ENCODE measurements at places on chromosomes 2 and 18.
A peak's percentile ranks its signal among the peaks of the same experiment; 100 is the strongest.

- DNase-seq = no peak
These were observed 17.4 kb downstream of the TRPM8 start for GRCh38 chr2:233934524-233934923.

GRCh38 chr2:24228470-24228869 lies 53.6 kb downstream of the FAM228A start:
- DNase-seq = no peak

GRCh38 chr2:172129404-172129803 lies 26.7 kb upstream of the DLX2 start:
- DNase-seq = no peak

GRCh38 chr18:2441544-2441943 lies 129.8 kb downstream of the METTL4 start:
- DNase-seq = peak; percentile 65

DNA sequence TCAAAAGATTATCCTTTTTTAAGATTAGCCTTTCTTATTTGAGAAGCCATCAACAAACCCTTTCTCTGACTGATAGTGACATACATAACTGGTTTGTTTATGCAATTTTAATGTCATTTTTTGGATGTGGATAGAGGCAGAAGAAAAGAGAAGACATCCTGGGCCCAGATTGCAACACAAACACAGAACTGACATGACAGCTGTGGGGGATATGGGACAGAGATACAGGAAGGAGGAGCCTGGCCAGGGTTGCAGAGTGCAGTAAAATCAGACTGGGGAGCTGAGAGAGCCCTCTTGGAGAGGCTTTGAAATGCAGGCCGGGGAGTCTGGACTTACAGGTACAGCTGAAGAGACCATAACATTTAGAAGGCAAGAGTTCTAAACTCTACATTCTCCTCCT lies 65.1 kb downstream of the SIGLEC15 start:
- no peak for DNase-seq

GRCh38 chr2:142082368-142082767 lies 48.4 kb downstream of the LRP1B start:
- DNase-seq = no peak

- peak; percentile 64 for DNase-seq
These were observed 141.5 kb upstream of the FIGN start for GRCh38 chr2:163877316-163877715.

DNA sequence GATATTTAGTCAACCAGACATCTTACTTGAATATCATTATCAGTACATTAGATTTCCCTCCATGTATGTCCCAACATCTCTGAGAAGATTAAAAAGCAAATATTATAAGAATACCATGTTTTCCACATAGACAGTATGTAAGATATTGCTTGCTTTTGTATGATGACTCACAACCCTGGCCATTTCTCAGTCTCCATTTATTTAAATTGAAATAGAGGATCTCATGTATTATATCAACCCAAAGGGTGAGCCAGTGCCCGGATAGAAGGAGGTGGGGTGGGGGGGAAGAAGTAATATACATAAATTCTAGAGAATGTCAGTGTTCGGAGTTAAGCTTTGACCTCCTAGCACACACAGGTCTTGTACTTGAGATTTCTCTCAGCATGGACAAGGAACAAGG lies 109.6 kb downstream of the KYNU start:
- no peak for DNase-seq

DNA sequence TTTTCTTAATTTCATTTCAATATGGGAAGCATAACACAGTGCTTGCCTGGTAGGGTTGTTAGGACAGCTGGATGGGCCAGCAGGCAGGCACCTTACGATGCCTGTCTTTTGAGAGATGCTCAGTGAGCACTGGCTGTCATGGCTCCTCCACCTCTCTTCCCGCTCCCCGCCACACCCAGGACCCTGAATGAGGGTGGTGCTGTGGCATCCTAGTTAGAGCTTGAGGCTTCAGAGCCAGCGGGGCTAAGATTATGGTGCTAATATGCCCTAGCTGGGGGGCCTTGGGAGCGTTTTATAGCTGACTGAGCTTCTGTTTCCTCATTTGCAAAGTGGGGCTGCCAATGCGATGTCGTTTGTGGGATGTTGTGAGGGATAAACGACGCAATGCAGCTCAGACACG lies 37.7 kb downstream of the ASB1 start:
- DNase-seq = no peak

GRCh38 chr2:40434731-40435271 lies 17.1 kb downstream of the SLC8A1 start:
- DNase-seq = peak; percentile 90

GRCh38 chr2:84306361-84306760 lies 152.7 kb downstream of the SUCLG1 start:
- DNase-seq = no peak

DNA sequence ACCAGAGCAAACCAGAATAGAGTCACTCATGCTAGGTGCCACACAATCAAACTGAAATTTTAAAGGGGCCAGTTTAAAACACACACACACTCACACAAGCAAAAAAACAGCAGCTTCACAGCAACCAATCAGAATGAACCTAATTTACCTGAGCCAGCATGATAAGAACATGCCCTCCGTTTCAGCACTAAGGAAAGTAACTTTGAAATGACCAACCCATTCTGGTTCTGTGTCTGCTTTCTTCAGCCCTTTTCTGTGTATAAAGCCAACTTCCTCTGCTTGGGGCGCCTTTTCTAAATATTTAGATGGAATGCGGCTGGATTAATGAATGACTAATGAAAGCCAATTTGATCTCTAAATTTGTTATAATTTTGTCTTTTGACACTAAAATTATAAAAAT lies 629.1 kb downstream of the ZEB2 start:
- DNase-seq = no peak

- DNase-seq = peak; percentile 16
These were observed 294.4 kb upstream of the PIK3C3 start for GRCh38 chr18:41660654-41661053.

DNA sequence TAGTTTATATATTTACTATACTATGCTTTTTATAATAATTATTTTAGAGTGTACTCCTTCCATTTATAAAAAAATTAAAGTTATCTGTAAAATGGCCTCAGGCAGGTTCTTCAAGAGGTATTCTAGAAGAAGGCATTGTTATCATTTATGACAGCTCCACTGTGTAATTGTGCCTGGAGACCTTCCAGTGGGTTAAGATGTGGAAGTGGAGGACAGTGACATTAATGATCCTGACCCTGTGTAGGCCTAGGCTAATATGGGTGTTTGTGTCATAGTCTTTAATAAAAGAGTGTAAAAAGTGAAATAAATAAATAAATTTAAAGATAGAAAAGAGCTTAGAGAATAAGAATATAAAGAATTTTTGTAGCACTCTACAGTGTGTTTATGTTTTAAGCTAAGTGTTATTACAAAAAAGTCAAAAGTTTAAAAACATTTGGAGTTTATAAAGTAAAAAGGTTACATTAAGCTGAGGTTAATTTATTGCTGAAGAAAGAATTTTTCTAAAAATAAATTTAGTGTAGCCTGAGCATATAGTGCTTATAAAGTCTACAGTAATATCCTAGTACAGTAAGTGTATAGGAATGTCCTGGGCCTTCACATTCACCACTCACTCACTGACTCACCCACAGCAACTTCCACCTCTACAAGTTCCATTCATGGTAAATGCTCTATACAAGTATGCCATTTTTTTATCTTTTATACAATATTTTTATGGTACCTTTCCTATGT lies 190.0 kb upstream of the SESTD1 start:
- peak; percentile 95 for DNase-seq

GRCh38 chr2:85852937-85853498 lies 35.8 kb downstream of the ST3GAL5 start:
- no peak for DNase-seq

DNA sequence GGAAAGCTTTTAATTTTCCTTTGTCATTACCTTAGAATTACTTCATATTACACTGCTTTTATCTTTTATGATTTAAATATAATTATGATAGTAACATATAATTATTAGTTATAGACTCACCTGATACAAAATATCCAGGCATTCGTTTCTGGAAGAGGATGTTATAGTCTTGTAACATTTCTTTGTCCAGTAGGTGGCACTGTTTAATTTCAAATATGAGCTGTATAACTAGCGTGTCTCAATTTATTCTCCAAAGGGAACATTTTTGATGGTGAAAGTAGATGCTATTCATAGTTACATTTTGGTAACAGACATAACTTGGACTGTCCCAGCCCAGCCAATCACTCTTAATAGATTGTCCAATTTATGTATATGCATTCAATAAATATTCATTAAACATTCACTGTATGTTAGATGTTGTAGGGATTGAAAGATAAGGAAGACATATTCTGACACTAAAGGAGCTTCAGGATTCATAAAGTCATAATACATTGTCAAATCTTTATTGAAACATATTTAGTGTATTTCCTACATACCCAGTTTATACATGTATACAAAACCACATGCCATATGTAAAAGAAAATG lies 19.2 kb downstream of the DAW1 start:
- no peak for DNase-seq

GRCh38 chr2:25374827-25375226 lies 33.1 kb upstream of the DNMT3A start:
- DNase-seq = no peak

DNA sequence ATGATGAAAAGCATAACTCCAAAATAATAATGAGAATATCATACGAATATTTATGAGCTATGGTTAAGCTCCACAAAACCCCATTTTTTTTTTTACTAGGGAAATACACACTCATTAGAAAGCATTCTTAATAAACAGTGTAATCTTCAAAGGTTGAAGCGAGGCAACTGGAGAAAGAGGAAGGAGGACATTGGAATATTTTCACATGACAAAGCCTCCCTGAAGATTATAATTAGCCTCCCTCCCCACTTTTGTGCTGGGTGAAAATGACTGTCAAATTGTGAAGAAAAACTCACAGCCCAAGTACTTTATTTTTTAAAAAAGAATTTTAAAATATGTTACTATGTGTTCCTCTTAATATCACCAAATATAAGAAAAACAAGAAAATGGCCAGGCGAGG lies 64.1 kb upstream of the NFU1 start:
- no peak for DNase-seq

- DNase-seq = no peak
These were observed 680.5 kb downstream of the ZEB2 start for GRCh38 chr2:143839456-143839855.

DNA sequence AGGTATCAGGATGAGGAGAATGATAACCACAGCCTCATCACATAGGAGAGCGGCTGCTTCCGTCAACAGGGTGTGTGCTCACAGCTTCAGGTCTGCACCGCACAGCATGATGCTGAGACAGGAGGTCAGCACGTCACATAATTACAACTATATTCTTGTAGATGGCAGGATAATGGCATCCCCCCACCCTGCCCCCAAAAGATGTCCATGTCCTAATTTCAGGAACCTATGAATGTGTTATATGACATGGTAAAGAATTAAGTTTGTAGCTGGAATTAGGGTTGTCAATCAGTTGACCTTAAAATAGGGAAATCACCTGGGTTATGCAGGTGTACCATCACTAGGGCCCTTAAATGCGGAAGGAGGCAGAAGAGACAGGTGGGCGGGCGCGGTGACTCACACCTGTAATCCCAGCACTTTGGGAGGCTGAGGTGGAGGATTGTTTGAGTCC lies 73.9 kb downstream of the ARL4C start:
- DNase-seq = peak; percentile 45

DNA sequence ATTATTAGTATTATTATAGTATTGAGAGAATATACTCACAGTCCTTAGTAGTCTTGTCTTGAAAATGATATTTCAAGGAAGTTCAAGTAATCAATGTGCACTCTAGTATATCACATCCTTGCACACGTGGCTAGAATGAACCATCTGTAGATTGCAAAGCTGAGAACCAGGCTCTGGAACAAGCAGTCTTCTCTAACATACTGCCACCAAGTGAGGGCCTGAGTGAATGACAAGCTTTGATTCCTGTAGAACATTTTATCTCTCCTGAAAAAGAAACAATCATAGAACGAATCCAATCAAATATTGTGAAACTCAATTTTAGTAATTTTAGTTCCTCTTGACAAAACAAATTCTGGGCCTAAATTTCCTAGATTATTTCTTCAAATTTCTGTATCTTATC lies 55.3 kb upstream of the SULT1C3 start:
- peak; percentile 46 for DNase-seq

DNA sequence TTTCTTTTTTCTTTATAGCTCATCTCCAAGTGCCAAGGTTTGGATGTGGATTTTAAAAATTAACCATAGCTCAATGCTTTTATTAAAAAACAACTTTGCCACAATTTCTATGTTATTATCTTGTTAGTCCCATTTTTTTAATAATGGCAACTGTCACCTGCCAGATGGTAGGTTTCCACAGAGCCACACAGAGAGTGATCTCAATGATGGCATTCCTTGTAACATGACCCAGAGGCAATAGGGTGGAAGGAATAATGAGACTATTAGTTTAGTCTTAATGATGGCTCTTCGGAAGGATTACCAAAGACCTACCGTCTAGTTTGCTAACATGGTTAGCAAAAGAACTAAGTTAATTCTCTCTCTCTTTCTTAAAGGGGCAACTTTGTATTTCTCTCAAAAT lies 64.0 kb downstream of the REL start:
- DNase-seq = no peak

DNA sequence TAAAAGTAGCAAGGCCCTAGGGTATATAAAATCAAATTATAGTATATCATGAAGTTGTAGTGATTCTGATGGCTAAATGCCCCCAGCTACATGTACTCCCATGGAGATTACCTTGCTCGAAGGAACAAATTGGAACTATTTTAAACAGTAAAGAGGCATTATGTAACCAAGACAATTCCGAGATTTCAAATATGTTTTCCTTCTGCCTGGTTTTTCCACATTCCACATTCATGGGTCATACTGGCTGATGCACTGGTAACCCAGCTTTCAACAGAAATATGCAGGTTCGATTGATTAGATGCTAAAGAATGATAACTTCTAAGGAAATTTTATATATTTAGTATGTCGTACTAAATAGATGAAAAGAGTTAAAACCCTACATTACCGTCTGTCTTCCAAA lies 62.3 kb upstream of the MGAT4A start:
- DNase-seq = no peak

- DNase-seq = no peak
These were observed 56.8 kb downstream of the GTF3C3 start for GRCh38 chr2:196742685-196743084.

DNA sequence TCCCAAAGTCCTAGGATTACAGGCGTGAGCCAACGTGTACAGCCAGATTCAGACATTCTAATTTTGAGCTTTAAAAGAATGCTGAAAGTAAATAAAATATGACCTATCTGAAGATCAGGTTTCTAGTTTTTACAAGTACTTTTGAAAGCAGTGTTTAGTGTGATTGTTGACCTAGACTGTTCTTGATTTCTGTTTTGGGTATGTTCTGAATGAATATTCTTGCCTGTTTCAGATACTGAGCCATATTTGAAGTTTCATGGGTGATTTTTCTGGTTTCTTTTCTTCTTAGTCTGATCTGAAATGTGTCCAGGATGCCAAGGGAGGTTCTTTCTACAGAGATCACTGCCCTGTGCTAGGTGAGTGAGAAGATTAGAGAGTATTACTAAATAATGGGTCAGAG lies 37.2 kb downstream of the MIB1 start:
- DNase-seq = no peak

- no peak for DNase-seq
These were observed 145.5 kb downstream of the GALNT14 start for GRCh38 chr2:30992781-30993180.
